ENCODE measurements at places on chromosomes 13 and 19. TPM values are rescaled to one million over a fixed set of nuclear protein-coding genes. Genes with fewer than 3 reads are reported as not detected.

GRCh38 chr13:75352641-75353327 is 129.2 kb downstream of the TBC1D4 start:
- no peak overlapping the region for H3K27ac ChIP-seq
- no peaks in the 10 kb centered on the region for H3K27me3 ChIP-seq
- DNase-seq = no peak

DNA sequence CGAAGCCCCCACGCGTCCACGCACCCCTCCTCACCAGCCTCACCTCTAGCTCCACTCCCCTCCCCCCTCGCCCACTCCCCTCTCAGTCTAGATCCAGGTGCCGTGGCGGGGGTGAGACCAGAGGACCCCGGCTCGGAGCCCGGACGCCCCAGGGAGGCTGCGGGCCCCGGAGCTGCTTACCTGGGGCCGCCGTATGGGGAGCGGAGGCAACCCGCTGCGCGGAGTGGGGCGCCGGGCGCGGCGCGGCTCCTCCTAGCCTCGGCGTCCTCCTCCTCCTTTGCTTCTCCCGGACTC is 353 bp downstream of the ENOX1 start:
- no peak for DNase-seq
- H3K4me1 ChIP-seq = peaks cover 13% of the 10 kb centered on the region
- H3K36me3 ChIP-seq = no peaks in the 10 kb centered on the region
- peaks cover 68% of the 10 kb centered on the region for H3K27me3 ChIP-seq
- H3K27ac ChIP-seq = no peak overlapping the region

GRCh38 chr19:960601-960938 is 23.6 kb upstream of the WDR18 start:
- no peak overlapping the region for H3K4me3 ChIP-seq
- no peaks in the 10 kb centered on the region for H3K27me3 ChIP-seq
- H3K4me1 ChIP-seq = peaks cover 5% of the 10 kb centered on the region
- peaks cover 16% of the 10 kb centered on the region for H3K36me3 ChIP-seq

EPN1 gene
- 63.7 TPM for total RNA-seq

FUT1 gene
- 0.09 TPM for total RNA-seq
